Activated naive CD4-positive, alpha-beta T cell treated with anti-CD3 and anti-CD28 coated beads, Interleukin-2, amount 50 U/mL, for 72 hours (primary cell): ENCODE measurements at places on chromosomes 3 and 15.
A peak's percentile ranks its signal among the peaks of the same experiment; 100 is the strongest.

DNA sequence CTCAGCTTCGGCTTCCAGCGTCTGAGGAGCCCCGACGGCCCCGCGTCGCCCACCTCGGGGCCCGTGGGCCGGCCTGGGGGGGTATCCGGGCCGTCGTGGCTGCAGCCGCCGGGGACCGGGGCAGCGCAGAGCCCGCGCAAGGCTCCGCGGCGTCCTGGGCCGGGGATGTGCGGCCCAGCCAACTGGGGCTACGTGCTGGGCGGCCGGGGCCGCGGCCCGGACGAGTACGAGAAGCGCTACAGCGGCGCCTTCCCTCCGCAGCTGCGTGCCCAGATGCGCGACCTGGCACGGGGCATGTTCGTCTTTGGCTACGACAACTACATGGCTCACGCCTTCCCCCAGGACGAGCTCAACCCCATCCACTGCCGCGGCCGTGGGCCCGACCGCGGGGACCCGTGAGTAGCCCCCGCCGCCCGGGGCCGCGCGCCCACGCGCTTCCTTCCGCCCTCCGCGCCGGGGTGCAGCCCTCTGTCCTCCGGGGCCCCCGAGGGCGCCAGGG is 462 bp downstream of the EDEM1 start:
- peak; percentile 50 for DNase-seq

DNA sequence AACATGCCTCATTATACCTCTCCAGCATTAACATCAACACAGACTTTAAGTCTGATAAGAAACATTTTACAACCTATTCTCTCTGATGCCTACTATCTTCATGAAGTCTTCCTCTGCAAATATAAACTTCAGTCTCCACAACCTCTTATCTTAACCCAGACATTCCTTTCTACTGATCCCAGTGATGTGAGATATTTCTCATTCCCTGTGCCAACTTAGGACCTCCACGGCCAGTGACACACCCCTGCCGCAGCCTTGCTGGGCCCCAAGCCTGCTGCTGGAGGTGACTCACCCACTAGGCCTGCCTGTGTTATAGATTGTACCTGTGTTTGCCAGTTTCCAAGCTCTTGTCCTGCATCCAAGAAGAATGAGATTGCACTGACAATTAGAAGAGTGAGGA is 734.5 kb upstream of the CADM2 start:
- DNase-seq = no peak

DNA sequence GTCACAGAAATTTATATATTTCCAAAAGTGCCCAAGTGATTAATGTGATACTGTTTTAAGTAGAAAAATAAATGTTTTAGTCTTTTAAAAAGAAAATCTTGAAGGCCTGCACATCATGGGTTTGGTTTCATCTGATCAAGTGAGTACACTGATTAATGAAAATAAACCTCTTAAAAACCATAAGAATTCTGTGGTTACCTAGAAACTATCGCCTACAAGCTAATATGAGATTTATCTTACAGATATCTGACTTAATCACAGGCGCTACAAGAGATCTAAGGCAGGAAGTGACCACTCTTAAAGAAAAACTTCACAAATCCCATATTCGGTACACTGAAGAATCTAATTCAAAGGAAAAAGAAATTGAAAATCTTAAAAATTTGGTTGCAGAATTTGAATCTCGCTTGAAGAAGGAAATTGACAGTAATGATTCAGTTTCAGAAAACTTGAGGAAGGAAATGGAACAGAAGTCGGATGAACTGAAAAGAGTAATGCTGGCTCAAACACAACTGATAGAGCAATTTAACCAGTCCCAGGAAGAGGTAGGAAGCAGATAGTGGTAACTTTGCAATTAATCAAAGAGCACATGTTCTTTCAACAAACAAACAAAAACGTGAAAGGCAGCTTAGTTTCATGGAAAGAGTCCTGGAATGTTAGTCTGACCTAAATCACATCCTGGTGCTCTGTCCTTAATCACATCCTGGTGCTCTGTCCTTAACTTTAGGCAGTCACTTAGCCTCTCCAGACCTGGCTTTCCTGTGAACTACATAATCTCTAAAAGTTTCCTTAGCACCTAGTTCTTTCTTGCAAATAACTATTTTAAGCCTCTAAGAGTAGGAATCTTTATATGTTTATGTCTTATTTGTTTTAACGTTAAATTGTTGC is 131.8 kb downstream of the CCNL1 start:
- no peak for DNase-seq

- DNase-seq = no peak
Measured at GRCh38 chr15:32099956-32100684, 69.8 kb downstream of the CHRNA7 start.

GRCh38 chr3:128427872-128428822 is 38.5 kb downstream of the DNAJB8 start:
- no peak for DNase-seq

DNA sequence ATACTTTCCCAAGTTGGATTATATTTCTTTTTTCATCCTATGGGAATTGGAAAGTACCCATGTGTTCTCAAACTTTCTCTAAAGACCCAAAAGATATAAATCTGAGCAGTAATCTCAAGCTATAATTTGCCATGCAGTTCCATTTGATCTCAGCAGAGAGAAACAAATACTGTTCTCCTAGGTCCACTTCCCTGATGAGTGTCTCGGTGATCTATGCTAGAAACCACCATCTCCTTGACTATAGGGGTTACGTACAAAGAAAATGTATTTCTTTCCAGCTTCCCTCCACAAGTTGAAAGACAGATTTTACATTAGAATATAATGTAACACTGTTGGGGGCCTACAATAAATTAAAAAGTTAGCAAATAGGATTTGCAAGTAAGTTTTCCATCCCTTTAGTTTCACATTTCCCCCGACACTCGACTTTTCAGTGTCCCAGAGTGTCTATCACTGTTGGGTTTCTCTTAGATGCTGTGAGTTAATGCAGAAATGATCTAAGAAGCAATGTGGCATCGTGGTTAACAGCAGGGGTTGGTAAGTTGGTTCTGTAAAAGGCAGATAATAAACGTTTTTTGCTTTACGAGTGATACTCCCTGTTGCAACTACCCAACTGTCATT is 465.1 kb upstream of the CFAP20DC start:
- DNase-seq = no peak

DNA sequence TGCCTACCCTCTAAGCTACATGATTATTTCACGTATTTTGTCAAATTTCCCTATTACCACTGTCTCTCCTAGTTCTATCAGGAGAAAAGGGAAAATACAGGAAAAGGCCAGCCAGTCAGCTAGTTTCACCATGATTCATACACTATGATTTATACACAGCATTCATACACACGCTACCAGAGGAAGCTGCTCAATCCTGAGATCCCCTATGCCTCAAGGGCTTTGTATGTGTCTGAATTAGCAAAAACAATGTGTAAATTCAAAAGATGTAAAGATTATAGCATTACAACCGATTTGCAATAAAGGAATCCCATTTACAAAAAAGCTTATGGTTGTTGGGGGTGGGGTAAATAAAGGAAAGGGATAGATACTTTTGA is 3.1 kb upstream of the ACKR4 start:
- DNase-seq = no peak

- DNase-seq = no peak
Measured at GRCh38 chr3:1139071-1139470, 46.2 kb downstream of the CNTN6 start.

GRCh38 chr3:127888564-127889107 is 26.4 kb upstream of the KBTBD12 start:
- no peak for DNase-seq

- DNase-seq = no peak
Measured at GRCh38 chr3:81658322-81658997, 103.0 kb downstream of the GBE1 start.

GRCh38 chr15:70120958-70121623 is 23.4 kb upstream of the TLE3 start:
- DNase-seq = no peak

GRCh38 chr3:175741951-175742350 is 882.8 kb downstream of the NAALADL2 start:
- no peak for DNase-seq

DNA sequence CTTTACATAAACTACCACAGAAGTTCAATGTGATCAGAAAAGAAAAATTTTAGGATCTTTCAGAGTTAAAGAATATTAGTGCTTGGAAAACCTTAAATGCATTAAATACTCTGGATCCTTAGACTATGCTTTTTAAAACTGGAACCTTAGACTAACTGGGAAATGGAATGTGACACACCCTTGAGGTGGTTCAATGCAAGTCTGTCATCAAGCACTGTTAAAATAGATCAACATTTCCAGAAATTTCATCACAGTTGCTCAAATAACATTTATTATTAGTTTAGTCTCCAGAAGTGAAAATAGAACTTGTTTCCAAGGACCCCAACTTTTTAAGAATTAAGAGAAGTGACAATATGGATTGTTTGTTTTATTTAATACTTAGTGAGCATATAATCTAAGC is 71.8 kb downstream of the GAP43 start:
- no peak for DNase-seq

- DNase-seq = peak; percentile 71
Measured at GRCh38 chr15:44676676-44677075, 13.2 kb upstream of the SPG11 start.

- DNase-seq = no peak
Measured at GRCh38 chr3:180640987-180641386, 38.3 kb downstream of the CCDC39 start.

GRCh38 chr3:123448536-123449101 is at the start of gene ADCY5:
ADCY5 (minus strand) TSS chr3:123449090; CDS start chr3:123448545, 545 bp downstream.
- DNase-seq = peak; percentile 14

- DNase-seq = no peak
Measured at GRCh38 chr3:178718995-178719635, 182.9 kb downstream of the KCNMB2 start.

DNA sequence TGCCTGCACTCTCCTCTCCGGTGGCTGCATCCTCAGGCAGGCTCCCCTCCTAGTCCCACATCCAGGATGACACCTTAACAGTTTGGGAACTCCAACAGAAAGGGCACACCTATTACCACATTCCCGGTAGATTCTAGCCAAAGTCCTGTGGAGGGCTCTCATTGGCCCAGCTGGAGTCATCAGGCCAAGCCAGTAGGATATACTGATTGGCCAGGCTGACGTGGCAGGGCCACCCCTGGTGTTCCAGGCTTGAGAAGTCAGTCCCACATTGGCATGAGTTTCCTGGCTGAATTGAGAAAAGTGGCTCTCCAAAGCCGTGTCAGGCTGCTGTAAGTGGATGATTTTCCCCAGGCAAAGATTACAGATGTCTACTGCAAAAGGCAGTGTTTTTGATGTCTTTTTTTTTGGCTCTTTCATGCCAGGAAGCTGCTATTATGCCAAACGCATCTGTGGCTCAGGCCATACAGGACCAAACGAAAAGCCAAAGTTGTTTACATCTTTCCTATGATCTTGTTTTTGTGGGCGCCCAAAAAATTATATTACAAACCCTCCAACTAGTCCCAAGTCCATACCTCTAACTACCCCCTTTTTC is 6.6 kb upstream of the BLM start:
- no peak for DNase-seq

- DNase-seq = no peak
Measured at GRCh38 chr15:90807786-90808086, 60.7 kb upstream of the FURIN start.

DNA sequence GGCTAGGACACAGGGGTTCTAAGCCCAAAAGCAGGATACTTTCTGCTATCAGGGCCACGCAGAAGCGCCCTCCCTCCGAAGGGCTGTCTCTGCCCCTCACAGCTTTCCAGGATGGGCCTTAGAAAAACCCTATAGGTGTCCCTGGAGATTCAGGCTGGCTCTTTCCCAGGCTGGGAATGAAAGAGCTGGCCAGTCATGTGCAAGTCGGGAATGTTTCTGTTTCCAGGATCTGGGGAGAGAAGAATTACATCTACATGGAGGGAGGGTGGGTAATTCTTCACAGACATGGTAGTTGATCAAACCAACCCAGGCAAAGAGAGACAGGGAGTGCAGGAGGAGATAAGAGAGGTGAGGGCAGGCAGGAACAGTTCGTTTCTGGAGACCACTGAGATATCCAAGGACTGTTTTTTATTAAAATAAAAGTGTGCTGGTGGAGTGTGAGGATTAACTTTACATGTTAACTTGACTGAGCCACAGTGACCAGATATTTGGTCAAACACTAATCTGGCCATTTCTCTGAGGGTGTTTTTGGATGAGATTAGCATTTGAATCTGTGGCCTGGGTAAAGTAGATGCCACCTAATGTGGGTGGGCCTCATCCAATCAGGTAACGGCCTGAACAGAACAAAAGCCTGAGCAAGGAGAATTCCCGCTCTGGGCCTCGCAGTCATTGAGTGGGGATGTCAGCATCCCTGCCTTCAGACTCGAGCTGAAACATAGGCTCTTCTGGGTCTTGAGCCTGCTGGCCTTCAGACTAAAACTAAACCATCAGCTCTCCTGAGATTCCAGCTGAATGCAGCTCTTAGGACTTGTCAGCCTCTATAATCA is 15.3 kb downstream of the NUP210 start:
- no peak for DNase-seq

DNA sequence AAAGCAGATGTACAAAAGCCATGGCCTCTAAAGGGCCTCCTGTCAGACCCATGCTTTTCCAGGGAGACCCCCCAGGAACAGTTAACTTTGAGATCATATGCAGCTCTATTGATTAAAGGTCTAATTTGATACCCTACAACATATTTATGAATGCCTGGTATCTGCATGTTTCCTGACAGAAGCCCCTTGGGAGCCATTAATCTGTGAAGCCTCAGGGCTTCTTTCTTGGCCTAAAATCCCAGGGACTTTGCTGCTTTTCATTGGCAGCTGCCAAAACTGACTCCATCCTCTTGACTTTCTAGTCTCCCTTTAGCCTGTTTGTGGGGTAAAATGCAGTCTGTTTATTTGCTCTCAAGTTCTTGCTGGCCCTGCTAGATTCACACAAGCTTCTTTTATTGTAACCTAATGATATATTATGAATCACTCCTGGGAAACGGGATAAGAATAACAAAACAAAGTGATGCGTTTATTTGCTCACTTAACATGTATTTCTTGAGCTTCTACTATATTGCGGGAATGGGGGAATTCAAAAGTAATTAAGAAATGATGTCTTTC is 257.0 kb downstream of the LSAMP start:
- DNase-seq = no peak

- DNase-seq = no peak
Measured at GRCh38 chr3:64548200-64548889, 139.5 kb downstream of the ADAMTS9 start.

GRCh38 chr15:58454950-58455401 is 23.2 kb downstream of the LIPC start:
- no peak for DNase-seq

DNA sequence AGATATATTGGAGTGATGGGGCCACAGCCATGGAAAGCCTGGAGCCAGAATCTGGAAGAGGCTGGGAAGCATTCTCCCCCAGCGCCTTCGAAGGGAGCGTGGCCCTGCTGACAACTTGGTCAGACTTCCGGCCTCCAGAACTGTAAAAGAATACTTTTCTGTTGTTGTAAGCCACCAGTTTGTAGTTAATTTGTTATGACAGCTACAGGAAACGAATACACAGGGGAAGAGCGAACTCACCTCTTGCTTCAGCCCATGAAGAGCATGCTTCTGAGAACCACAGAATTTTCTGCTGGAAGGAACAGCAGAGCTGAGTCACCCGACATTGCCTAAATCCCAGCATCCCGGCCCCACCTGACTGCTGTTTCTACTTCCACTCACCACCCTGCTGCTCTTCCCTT is 501.7 kb downstream of the SHQ1 start:
- DNase-seq = no peak
